Foreskin fibroblast (primary cell): ENCODE measurements at places on chromosomes 2 and 18.

DNA sequence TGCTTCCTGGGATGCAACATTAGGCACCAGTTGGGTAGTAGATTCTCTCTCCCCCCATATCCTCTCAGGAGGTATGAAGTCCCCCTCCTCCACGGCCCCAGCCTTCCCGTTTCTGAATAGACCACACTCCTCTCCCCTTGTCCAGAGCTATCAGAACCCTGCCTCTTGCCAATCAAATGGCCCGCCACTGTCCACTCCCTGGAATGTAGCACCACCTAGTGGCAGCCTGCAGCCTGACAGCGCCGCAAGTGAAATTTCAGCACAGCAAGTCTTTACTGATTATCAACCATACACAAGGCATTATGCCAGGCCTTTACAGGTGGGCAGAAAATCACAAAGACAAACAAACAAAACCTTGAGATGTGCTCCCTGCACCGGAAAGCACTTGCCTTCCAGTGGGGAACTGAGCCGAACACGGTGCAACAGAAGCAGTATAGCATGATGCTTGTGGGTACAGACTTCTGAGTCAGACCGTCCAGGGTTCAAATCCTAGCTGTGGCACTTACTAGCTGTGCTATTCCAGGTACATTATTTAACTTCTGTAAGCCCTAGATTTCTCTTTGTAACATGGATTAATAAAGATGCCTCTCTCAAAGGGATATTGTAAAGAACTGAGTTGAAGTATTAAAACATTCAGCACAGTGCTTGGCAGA, 174.0 kb downstream of the SMAD2 start:
- DNase-seq, result peak; percentile 68

DNA sequence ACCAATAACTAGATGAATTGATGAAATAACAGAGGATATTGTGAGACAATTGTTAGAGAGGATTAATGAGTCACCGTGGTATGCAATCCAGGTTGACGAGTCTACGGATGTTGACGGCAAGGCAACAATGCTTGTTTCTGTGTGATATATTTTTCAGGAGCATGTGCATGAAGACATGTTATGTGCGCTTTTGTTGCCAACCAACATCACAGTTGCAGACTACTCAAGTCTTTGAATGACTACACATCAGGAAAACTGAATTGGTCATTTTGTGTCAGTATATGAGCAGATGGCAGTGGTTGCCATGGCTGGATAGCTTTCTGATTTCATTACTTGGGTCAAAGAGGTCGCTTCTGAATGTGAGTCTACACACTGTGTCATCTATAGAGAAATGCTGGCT, 96.8 kb upstream of the CRACDL start:
- DNase-seq, result peak; percentile 44

DNA sequence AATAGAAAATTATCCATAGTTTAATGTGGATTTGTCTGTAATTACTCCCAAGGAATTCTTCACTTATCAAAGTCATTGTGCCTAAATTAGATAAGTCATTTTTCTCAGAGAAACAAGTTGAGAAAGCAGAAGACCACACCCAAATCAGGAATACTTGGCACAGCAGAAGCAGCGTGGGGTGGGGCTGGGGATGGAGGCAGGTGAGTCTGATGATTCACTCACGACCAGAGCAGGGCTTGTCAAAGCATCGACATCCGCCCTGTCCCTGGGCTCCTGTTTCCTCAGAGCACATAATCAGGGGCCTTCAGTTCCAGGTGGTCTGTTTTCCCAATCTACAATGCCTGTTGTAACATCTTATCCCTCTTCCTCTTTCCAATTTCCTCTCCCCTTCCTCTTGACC, 31.5 kb upstream of the COLEC12 start:
- no peak for DNase-seq

DNA sequence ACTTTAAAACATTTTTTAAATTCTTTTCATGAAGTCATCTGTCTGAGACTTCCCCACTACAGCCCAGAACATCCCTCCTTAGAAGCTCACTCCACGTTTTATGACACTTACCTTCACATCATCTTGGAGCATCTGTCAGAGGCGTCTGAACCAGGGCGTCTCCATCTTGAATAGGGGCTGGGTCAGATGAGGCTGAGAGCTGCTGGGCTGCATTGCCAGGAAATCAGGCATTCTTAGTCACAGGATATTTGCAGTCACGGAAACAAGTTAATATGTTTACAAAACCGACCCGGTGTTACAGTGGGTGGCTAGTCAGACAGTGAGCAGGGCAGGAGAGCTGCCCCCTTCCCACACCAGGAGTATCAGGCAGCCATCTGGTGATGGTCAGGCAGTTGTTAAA, 456.5 kb downstream of the FBXO15 start:
- peak; percentile 81 for DNase-seq

GRCh38 chr2:168138374-168138773, 109.0 kb downstream of the STK39 start:
- peak; percentile 52 for DNase-seq

DNA sequence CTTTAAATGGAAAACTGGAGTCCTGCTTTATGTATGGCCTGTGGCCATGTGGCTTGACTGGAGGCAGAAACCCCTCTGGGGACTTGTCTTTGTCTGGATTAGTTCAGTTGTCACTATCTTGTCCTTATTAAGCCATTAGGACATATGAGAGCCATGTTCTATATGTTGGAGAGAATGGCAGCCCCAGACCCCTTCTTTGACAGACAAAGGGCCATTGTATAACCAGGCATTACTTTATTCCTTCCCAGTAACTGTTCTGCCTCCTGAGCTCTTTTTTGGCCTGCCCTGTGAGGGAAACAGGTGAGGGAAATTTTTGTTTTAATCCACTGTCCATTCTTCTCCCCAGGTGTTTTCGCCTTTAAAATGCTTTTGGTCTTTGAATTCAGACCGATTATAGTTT, 43.3 kb downstream of the FSHR start:
- no peak for DNase-seq

- no peak for DNase-seq
Observed at GRCh38 chr2:237358721-237359517, 55.0 kb downstream of the COL6A3 start.

DNA sequence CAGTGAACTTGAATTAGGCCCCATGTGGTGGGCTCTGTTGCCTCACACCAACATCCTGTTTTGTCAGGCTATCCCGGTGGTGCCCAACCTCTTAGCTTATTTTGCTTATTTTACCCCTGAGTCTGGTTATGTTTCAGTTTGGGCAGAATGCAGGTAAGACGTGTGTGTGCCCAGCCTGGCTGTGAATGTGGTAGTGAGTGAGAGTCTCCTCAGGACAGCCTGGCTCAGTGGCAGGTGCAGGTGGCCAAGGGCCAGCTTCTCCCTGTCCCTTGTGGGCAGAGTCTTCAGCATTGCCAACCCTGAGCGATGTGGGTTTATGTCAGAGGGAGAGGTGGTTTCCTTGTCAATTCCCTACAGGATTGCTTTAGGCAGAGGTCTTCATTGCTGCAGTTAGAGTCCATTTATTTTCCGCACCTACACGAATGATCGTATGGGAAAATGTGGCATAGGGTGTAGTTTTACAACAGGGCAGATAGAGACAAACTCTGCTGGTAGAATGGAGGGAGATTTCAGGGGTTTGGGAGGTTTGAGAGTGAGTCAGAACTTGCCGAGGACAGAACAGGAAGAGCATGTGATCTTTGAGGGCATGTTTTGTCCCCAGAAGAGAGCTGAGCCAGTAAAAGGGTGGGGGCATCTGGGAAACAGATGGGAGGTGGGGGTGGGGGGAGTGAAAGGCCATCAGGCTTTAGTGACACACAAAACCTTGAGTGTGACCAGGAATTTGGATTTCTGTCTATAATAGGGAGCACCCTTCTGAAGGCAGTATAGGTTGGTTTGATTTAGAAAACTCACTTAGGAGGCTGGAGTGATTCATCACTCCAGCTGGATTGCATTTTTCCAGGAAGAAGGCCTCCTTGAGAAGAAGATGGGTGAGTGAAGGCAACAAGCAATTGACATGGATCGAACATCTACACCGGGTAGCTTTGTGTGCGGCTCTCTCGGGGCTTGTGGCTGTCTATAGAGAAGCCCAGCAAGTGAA, 156.2 kb upstream of the CELF4 start:
- no peak for DNase-seq

DNA sequence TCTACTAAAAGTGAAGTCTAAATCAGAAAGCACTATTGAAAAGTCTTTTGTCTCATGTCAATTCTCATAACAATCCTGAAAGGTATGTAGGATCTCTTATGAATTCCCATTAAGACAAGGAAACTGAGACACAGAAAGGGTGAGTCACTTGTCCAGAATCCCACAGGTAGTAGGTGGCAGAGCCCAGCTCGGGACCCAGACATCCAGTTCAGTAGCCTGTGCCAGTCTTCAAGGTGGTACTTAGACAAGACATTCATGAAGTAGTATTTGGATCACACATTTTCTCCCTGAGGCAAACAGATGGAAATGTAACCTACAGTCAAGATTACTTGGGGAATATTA, 14.8 kb upstream of the PARD3B start:
- no peak for DNase-seq

DNA sequence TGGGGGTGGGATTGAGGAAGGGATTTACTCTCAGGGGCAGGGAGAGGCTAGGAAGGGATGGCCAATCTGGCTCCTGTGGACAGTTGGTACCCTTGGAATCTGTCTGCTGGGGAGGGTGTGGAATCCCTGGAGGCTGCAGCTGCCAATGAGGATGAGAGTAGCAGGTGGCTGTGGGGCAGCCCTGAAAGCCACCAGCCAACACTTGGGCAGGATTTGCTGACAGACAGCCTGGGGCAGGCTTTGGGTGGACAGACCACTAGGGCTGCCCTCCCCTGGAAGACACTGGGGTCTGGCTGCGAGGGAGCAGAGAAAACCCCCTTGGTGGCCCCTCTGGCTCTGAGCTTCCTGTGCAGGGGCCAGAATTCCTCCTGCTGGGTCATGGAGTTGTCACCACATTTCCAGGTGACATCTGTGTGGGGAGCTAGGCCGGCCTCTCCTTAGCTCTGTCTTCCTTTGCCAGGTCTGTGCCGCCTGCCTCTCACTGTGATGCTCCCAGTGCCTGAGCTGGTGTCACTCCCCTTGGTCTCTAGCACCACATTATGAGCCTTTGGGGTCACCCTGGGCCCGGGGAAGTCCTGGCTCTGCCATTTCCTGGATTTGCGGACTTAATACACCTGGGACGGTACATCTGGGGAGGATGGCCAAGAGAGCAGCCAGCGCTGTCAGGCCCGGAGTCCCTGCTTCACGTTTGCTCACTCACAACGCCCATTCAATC, 13.4 kb upstream of the ARHGEF4 start:
- DNase-seq, result no peak

DNA sequence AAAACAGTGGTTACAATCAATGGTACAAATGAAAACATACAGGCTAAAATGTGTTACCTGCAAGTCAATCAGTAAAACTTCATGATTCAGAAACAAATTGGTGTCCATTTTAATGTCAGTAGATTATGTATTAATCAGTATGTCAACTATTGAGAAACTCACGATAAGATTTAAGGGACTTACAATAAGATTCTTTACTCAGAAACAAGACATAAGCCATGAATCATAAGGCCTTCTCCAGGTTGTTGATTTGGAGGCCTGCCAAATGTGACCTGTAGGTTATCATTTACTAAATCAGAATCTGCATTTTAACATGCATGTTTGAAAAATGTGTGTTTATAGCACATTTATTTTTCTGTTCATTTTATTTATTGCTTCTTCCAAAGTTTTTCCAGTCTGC, 623.1 kb downstream of the CCDC85A start:
- no peak for DNase-seq

DNA sequence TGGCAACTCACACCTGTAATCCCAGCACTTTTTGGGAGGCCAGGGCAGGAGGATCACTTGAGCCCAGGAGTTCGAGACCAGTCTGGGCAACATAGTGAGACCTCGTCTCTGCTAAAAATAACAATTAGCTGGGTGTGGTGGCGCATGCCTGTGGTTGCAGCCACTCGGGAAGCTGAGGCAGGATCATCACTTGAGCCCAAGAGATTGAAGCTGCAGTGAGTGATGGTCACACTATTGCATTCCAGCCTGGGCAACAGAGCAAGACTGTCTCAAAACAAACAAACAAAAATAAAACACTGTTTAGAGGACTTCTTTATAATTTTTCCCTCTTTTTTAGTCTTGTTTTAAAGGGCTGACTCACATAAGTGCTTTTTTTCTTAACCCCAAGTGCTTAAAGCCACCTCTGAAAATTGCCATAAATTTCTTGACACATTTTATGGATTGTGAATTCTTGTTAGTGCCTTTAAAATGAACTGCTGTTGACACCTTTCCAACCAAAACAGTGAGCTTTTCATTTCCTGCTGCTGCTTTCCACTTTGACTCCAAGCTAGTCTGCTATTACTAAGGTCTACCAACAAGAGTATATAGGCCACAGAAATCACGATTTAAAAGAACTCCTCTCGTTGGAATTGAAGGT, 41.7 kb downstream of the CYP20A1 start:
- peak; percentile 31 for DNase-seq

DNA sequence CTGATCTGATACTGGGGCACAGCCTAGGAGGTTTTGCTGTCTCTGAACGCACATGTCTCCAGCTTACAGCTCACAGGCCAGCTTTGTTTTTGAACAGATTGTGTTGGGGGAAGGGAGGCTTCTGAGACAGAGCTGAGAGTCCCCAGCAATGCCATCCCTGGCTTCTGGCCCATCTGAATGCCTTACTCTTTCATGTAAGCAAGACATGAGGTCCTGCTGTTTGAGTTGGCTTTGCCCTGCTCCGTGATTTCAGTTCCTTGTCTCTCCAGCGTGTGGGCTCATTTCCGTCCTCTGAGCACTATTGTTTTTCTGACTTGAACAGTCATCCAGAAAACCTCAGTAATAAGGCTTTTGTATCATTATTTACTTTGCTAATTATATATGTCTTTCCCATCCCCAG, 194.9 kb upstream of the TNP1 start:
- peak; percentile 63 for DNase-seq

DNA sequence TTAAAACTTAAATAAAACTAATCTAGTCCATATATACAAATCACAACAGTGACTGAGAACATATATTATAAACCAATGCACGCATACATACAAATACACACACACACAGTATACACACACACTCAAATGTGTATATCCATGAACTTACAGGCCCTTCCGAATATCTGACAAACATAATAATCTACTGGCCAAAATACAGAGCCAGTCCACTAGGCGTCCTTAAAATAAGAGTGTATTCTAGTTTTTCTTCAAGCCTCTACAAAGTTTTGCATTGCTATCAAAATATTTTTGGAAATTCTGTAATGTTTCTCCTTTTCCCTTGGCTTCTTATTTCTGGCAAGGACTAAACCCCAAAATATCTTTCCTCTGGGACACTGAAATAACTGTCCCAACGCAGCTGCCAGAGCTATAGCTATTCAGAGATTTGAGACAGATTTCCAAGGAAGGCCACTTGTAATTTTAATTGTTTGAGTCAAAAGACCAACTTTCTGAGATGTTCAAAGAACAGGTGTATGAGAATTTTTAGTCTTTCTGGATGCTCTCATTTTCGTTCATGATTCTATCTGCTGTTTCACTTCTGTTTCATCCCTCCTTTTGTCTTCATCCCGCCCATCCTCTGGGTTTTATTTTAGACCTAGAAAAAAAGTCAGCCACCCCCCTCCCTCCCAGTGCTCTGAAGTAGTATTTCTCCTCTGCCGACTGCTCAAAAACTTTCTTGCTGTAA, 24.1 kb upstream of the SP3 start:
- DNase-seq, result no peak

- no peak for DNase-seq
Observed at GRCh38 chr2:107062599-107063220, 176.7 kb upstream of the ST6GAL2 start.

- DNase-seq, result no peak
Observed at GRCh38 chr2:199458009-199458805, 468 bp upstream of the SATB2 start.
